Epithelial cell of alveolus of lung (primary cell): ENCODE measurements at places on chromosomes 4 and X. TPM values are rescaled to one million over a fixed set of nuclear protein-coding genes. Genes with fewer than 3 reads are reported as not detected.

Gene SORBS2
- total RNA-seq, result 3.2 and 4.1 TPM in 2 replicates

Gene SYNPO2
- total RNA-seq, result 1.3 and 3.7 TPM in 2 replicates

Gene MAB21L2
- 0.26 TPM in 1 of 2 replicates, not detected in the other for total RNA-seq

Gene MAP7D3
- total RNA-seq, result 7.7 and 12.2 TPM in 2 replicates

Gene ADH6
- total RNA-seq, result 0.64 TPM in 1 of 2 replicates, not detected in the other

Gene INTU
- 2.6 and 3.0 TPM in 2 replicates for total RNA-seq

Gene TMPRSS11B
- not detected in 2 replicates for total RNA-seq
